ENCODE measurements at places on chromosomes 16 and 17.

GRCh38 chr17:80866050-80866793, 125.4 kb upstream of the CHMP6 start:
- DNase-seq = peak; percentile 87

DNA sequence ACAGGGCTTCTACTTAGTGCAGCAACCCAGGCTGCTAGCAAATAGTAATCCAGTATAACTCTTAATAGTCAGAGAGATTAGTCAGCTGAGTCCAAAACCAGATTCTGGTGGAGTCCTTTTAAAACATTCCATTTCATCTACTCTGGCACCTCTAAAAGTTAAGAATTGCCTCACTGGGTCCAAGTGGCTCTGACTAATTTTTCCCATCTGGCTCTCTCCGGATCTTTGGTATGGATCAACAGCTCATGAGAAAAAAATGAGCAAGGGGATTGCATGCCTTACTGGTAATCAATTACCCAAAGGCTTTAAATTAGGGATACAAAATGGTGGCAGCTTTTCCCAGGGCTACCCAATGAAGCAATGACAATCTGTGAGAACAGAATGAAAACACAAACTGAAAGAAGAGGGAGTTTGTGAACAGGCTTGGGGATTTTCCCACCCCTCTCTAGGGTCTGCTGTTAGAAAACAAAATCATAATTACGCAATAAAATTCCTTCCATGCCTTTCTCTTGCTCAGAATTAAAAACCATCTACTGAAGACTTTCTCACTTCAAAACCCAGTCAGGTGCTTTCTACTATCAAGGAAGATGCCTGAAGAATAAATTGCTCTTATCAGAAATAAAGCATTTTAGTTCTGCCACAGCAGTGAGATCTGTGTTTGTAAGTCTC, 84.6 kb upstream of the PMFBP1 start:
- DNase-seq = no peak

GRCh38 chr16:69821844-69822173, 59.7 kb downstream of the WWP2 start:
- no peak for DNase-seq

DNA sequence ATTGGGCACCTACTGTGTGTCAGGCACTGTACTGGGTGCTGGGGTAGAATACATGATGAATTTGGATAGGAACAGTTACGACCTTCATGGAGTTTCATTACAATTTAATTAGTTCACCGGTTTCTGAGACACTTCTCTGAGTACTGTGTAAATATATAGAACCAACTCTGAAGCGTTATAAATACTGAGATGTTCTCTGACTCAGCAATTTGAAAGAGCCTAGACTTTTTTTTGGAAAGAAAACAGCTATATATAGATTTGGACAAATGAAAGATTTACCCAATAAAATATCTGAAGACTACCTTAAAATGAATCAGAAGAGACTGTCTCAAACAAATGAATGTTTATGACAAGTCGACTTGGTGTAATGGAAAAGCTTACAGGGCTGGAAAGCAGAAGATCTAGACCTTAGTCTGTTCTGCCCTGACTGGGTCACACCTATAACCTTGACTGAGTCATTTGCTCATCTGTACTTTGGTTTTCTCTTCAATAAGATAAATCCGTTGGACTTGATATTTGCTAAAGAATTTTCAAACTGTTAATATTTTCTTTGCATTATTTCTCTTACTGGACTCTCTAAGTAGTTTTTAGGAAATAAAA, 4.6 kb upstream of the GAN start:
- peak; percentile 12 for DNase-seq

GRCh38 chr16:72879846-72880245, 168.1 kb downstream of the ZFHX3 start:
- no peak for DNase-seq

GRCh38 chr17:6536053-6536452, 20.3 kb downstream of the PITPNM3 start:
- DNase-seq = no peak

- DNase-seq = no peak
Observed at GRCh38 chr16:8908810-8909468, 26.8 kb downstream of the LITAFD start.

- DNase-seq = no peak
Observed at GRCh38 chr17:6752068-6752909, 3.6 kb upstream of the XAF1 start.

GRCh38 chr16:86150641-86151238, 251.8 kb downstream of the IRF8 start:
- DNase-seq = no peak

GRCh38 chr16:35713762-35714650, 2254.6 kb downstream of the TP53TG3F start:
- no peak for DNase-seq

DNA sequence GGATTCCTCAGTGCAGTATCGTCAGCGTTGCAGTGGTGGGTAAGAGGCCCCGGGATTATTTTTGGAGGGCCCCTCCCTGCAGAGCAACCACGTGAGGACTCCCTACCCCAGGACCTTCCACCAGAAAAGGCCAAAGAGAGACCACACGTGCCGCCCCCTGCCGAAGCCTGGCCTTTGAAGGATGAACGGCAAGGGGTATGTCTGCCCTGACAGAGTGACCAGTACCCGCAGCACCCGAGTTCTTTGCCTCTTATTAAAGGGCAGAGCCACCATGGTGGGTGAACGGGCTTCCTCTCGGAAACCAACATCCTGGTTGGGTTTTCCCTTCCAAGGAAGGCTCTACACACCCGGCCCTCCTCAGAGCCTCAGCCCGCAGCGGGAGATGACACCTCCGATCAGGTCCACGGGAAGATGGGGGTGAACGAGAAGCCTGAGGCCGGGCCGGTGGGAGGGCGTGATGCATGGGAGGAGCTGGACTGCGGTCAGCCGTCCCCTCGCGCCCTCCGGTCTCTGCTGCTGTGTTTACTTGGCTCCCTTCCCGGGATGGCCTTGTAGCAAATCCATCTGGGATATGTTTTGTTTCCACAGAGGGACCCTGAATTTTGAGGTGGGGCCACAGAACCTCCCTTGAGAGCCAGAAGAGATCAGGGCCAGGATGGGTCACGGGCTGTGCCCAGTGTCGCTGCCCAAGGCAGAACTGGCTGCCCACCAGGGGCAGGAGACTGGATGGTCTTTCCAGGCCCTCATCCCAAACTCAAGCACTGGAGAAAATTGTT, 49.1 kb downstream of the TBC1D16 start:
- no peak for DNase-seq

- DNase-seq = no peak
Observed at GRCh38 chr17:7026471-7027115, 3.7 kb downstream of the BCL6B start.

DNA sequence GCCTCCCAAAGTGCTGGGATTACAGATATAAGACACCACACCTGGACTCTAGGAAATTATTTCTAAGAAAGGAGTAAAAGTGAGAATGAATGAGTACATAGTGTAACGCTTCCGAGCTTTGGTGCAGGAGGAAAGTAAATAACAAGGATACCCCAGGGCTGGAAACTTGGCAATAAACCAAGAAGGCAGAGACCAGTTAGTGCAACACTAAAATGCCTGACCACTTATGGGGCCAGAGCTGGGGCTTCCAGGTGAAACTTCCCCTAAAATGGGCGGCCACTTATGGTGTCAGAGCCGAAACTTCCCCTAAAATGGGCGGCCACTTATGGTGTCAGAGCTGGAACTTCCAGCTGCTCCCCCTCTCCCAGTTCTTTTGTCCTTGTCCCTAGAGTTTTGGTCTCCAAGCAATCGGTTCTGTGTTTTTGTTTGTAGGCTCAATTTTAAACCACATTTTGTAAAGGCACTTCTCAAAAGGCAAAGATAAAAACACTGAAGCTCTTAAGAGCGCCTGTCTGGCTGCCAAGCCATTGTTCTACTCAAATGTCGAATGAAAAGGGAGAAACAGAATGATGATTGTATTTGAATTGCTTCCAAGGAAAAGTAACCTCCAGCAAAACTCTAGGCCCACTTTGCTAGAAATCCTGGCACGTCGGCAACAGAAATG, 63.9 kb downstream of the NXN start:
- DNase-seq = no peak

- DNase-seq = no peak
Observed at GRCh38 chr16:61681124-61681523, 355.1 kb downstream of the CDH8 start.

- peak; percentile 83 for DNase-seq
Observed at GRCh38 chr16:1363501-1364041, 11.8 kb downstream of the GNPTG start.

GRCh38 chr16:47142486-47142820, 1.3 kb downstream of the NETO2 start:
- no peak for DNase-seq

- peak; percentile 20 for DNase-seq
Observed at GRCh38 chr16:24844101-24845030, 1.4 kb upstream of the SLC5A11 start.

GRCh38 chr16:48081656-48082055, 74.1 kb downstream of the ABCC12 start:
- no peak for DNase-seq

DNA sequence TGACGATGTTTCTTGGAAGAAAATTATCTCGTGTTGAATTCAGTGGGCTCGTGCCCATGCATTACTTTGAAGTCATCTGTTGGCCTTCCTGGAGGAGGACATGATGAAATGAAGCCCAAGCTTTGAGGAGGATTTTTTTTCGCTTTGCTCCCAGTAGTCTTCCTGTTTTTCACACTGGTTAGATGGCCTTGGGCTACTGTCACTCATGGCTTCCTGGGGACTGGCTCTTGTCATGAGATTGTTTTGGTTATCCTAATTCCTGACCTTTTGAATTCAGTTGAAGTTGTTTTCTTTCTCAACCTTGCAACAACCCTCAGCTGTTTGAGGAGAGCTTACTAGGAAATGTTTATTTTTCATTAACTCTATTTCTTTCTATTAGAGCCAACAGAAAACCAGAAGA, 430.7 kb downstream of the HS3ST3B1 start:
- no peak for DNase-seq

GRCh38 chr16:47779201-47780016, 318.3 kb downstream of the PHKB start:
- DNase-seq = peak; percentile 43

- DNase-seq = no peak
Observed at GRCh38 chr16:35195864-35196216, 1736.4 kb downstream of the TP53TG3F start.

DNA sequence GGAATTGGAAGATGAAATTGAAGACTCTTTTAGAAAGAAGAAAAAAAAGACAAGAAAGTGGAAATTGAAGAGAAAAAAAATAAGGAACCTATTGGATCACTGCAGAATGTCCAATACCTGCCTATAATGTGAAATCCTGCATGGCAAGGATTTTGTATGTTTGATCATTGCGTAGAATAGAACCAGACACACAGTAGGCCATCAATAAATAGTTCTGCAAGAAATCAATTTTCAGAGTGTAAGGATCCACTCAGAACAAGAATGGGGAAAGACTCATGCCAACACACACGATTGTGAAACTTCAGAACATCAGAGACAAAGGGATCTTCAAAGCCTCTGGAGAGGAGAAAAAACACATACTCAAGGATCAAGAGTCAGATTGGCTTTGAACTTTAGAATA, 39.7 kb upstream of the DHX40 start:
- DNase-seq = no peak

DNA sequence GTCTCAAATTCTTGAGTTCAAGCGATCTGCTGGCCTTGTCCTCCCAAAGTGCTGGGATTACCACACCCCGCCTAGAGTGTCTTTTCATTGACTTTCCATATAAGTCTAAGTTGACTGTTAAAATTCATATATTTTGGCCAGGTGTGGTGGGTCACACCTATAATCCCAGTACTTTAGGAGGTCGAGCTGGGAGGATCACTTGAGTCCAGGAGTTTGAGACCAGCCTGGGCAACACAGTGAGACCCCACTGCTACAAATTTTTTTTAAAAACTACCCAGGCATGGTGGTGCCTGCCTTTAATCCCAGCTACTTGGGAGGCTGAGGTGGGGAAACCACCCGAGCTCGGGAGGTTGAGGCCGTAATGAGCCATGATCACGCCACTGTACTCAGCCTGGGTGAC, 21.9 kb upstream of the MRC2 start:
- no peak for DNase-seq

- DNase-seq = no peak
Observed at GRCh38 chr17:46811978-46812583, 6.4 kb downstream of the WNT3 start.

GRCh38 chr17:16488186-16488967, 3.6 kb downstream of the LRRC75A start:
- no peak for DNase-seq

- no peak for DNase-seq
Observed at GRCh38 chr16:72042157-72042660, 12.1 kb upstream of the HP start.

DNA sequence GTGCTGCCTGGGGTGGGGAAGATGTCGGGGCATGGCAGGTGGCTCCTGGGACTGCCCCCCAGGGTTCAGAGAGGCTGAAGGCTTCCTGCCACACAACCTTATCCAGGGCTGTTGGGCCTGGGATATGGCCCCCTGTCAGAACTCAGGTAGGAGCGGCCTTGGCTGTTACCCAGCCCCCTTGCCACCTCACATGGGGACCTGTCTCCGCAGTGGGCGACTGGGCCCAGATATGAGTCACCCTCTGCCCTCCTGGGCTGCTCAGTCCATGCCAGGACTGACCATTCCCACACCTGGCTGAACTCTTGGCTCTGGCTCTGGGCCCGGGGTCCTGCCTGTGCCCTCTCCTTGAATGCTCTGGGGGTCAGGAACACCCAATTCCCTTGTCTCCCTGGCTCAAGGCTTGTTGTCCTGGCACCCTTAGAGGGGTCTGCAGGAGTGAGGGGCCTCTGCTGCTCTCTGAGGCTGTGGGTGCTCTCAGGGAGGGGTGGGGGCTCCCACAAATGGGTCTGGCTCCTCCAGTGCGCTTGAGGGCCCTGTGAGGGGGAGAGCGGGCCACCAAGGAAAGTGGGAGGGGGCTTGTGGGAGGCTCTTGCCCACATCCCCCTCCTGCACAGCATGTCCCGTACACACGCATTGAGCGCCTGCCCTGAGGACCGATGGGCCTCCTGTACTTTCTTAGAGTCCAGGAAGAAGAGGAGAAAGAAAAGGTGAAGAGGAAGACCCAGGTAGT, 36.0 kb downstream of the LGALS9 start:
- DNase-seq = no peak

DNA sequence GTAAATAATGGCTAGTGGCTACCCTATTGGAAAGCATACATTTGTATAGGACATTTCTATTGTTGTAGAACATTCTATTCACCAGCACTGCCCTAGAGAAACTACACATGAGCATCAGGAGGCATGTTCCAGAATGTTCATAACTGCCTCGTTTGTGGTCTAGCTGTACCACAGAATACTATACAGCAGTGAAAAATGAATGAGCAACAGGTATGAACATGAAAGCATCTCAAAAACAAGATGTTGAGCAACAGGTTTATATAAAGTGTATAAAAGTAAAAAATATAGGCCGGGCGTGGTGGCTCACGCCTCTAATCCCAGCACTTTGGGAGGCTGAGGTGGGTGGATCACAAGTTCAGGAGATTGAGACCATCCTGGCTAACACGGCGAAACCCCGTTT, 91.7 kb downstream of the BMERB1 start:
- DNase-seq = no peak

Measured in activated CD4-positive, alpha-beta T cell treated with anti-CD3 and anti-CD28 coated beads for 48 hours (primary cell).